ENCODE measurements at places on chromosomes 2 and 18.
A peak's percentile ranks its signal among the peaks of the same experiment; 100 is the strongest.

DNA sequence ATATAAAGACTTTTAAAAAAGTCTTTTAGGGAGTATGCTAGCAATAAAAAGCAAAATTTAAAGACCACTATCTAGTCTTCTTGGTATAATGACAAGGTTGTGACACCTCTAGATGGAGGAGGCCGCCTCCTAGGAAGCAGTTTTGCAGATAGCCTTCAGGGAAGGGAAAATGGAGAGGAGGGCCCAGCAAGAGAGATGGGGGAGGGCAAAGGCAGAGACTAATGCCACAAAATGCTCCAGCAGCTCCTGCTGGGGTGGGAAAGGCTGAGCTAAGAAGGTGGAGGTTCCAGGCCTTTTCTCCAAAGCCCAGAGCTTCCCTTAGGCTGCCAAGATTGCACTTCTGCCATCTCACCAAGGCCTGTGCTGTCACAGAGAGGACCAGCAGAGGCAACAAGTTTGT, 153.9 kb upstream of the THSD7B start:
- no peaks in the 10 kb centered on the region for H3K36me3 ChIP-seq
- no peak overlapping the region for H3K27ac ChIP-seq
- H3K4me1 ChIP-seq = no peaks in the 10 kb centered on the region
- DNase-seq = no peak
- no peaks in the 10 kb centered on the region for H3K27me3 ChIP-seq
- no peak overlapping the region for H3K4me3 ChIP-seq

- peaks cover 5% of the 10 kb centered on the region for H3K4me1 ChIP-seq
- no peaks in the 10 kb centered on the region for H3K27me3 ChIP-seq
These were observed 50.0 kb upstream of the MBOAT2 start for GRCh38 chr2:9053534-9053931.

DNA sequence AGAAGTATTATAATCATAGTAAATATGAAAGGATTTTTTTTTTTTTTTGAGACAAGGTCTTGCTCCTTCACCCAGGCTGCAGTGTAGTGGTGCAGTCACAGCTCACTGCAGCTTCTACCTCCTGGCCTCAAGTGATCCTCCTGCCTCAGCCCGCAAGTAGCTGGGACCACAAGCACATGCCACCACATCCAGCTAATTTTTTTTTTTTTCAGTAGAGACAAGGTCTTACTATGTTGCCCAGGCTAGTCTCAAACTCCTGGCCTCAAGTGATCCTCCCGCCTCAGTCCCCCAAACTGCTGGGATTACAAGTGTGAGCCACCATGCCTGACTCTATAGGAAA, 301.6 kb upstream of the STON1 start:
- no peaks in the 10 kb centered on the region for H3K4me1 ChIP-seq
- no peaks in the 10 kb centered on the region for H3K27me3 ChIP-seq
- no peak for DNase-seq
- H3K27ac ChIP-seq = no peak overlapping the region

GRCh38 chr18:2028986-2029385, 542.3 kb downstream of the METTL4 start:
- H3K27ac ChIP-seq = no peak overlapping the region
- H3K4me1 ChIP-seq = no peaks in the 10 kb centered on the region
- H3K27me3 ChIP-seq = no peaks in the 10 kb centered on the region
- no peaks in the 10 kb centered on the region for H3K36me3 ChIP-seq
- H3K4me3 ChIP-seq = no peak overlapping the region
- DNase-seq = no peak

DNA sequence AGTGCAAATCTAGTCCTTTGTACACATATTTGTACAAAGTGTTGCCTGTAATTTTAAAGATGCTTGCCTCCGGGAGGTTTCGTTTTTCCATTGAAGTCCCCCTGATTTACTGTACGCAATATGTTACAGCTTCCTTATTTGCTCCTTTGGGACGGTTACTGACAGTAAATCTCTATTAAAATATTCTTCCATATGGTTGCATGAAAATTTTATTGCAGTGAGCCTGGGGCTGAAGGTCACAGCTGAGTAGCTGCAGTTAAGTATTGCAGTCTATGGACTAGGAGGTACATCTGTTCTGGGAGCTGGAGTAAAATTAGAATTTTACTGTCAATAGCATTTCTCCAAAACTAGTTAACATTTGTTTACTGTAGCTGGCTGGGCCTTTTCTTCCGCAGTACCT, 119.2 kb downstream of the ETAA1 start:
- no peak for DNase-seq
- H3K27ac ChIP-seq = no peak overlapping the region
- H3K27me3 ChIP-seq = no peaks in the 10 kb centered on the region

- DNase-seq = no peak
- H3K36me3 ChIP-seq = no peaks in the 10 kb centered on the region
- H3K4me1 ChIP-seq = no peaks in the 10 kb centered on the region
- H3K27me3 ChIP-seq = no peaks in the 10 kb centered on the region
- H3K27ac ChIP-seq = no peak overlapping the region
These were observed 35.8 kb downstream of the FMNL2 start for GRCh38 chr2:152370783-152371182.

DNA sequence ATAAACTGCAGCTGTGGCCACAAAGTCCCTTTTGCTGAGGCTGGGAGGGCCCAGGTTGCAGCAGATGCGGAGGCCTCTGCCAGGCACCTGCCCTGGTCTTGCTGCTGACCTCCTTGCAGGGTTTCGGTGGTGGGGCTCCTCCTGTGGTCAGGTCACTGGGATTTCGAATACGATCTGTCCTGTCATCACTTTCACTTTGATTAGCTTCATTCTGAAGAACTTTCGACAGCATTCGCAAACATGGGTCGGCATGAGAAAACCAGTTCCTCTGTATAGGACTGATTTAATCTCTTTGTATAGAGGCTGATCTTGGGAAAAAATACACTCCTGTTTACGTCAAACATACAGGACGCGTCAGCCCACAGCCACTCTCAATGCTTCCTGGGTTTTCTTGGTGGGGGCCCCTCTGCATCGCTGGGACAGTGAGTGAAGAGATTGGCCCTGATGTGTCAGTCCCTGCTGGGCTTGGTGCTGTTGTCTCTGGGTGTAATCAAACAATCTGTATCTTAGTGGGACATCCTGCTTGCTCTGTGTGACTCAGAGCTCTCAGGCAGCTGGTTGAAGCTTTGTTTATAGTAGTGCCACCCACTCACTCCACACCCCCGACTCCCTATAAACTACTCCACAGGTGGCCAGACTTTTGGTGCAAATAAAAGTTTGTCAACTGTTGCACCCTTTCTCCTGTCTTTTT, 209.4 kb upstream of the CXCR4 start:
- H3K27ac ChIP-seq = peak overlapping the region; percentile 71
- peak; percentile 89 for DNase-seq
- H3K4me1 ChIP-seq = peaks cover 35% of the 10 kb centered on the region
- no peaks in the 10 kb centered on the region for H3K27me3 ChIP-seq
